ENCODE measurements at places on chromosomes 1 and 21. TPM values are rescaled to one million over a fixed set of nuclear protein-coding genes. Genes with fewer than 3 reads are reported as not detected.

The NOS1AP gene
- total RNA-seq, result not detected

The UBL4B gene
- total RNA-seq, result not detected

The UTS2 gene
- not detected for total RNA-seq

The CFHR5 gene
- total RNA-seq, result not detected

The PKP1 gene
- under 0.01 TPM for total RNA-seq

The SV2A gene
- total RNA-seq, result 25.0 TPM
